ENCODE measurements at places on chromosomes 1 and 21.
A peak's percentile ranks its signal among the peaks of the same experiment; 100 is the strongest.

DNA sequence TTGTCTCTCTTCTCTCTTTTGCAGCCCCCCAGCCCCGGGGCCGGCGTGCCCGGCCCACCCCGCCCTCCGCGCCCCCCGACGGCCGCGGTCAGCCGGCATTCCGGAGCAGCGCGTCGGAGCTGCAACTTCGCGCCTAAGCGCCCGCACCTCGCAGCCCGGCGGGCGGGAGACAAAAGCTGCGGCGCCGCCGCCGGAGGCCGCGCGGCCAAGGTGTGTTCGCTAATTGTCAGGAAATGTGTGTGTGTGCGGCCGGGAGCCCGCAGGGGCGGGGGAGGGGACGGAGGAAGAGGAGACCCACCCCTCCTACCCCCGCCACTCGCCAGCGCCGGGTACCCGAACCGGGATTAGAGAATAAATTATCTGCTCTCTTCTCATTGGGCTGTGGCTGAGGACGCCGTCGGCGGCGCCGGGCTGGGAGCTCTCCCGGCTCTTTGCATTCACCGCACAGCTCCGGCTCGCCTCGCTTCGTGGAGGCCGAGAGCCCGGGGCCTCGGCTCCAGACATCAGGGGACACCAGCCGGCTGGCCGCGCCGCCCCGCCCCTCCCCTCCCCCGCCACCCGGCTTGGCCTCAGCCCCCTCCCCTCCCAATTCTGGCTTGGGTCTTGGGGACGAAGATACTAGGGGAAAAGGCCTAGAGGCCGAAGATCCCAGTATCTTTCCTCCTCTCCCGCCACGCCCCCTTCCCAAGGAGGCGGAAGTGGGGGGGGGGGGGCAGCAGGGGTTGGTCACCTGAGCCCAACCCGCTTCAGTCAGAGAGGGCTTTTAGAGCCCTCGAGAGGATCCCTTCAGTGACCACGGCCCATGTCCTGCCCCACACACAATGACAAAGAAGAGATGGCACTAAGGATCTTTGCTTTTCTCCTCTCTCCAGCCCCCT, 1.3 kb upstream of the BLACAT1 start:
- peak; percentile 47 for DNase-seq

GRCh38 chr1:200367841-200368534, 41.8 kb downstream of the ZNF281 start:
- no peak for DNase-seq

DNA sequence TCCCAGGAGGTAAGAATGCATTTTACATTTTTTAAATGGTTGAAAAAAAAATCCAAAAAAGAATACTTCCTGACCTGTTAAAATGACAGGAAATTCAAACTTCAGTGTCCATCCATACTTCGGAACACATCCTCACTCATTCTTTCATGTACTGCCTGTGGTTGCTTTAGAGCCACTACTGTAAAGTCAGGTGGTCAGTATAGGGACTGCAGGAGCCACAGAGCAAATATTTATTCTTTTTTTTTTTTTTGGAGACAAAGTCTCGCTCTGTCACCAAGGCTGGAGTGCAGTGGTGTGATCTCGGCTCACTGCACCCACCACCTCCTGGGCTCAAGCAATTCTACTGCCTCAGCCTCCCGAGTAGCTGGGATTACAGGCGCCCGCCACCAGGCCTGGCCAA, 124.7 kb downstream of the CLIC6 start:
- DNase-seq, result peak; percentile 19

- DNase-seq, result no peak
Measured at GRCh38 chr1:110393286-110393685, 2.5 kb upstream of the SLC16A4 start.

GRCh38 chr1:193520472-193520871, 334.1 kb upstream of the B3GALT2 start:
- DNase-seq, result no peak

GRCh38 chr1:92043621-92044020, 13.8 kb downstream of the EPHX4 start:
- DNase-seq, result no peak

DNA sequence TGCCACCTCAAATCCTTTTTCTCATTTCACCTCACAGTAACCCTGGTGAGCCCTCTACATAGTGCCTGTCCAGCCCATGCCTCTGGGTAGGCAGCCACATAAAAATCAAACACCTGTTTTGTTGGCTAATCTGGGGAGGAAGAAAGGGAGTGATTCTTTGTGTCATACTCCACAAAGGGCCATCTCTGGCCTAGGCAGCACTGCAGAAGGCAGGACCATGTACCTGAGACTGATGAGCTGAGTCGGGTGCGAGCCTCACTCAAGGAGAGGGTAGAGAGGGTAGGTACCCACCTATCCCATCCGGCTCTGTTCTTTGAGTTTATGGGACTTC, 7.8 kb downstream of the TUFT1 start:
- DNase-seq, result no peak

GRCh38 chr1:68321084-68321685, 88.9 kb upstream of the WLS start:
- peak; percentile 49 for DNase-seq

GRCh38 chr1:48007047-48007446, 9.9 kb upstream of the TRABD2B start:
- no peak for DNase-seq

DNA sequence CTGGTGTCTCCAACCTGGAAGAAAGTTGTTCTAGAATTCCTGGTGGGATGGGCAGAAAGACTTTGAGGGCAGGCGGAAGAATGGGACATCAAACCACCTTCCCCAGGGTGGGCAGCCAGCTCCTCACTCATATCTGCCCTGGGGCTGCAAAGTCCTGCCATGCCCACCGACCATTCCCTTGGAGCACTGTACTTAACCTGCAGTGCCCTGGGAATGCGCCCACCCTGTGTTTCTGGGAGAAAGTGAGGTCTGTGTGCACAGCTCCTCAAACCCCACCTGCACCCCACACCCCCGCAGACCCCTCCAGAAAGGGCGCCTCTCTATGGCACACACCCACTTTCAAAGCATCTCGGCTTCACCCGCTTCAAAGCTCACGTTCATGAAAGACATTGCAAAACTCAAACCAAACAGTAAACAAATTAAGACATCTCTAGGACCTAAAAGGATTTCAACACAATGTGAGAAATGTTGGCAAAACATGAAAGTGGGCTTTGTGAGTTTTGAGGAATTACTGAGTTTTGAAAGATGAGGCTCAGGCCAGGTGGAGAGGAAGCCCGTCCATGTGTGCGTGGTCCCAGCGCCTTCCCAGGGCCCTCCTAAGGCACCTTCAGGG, 25.1 kb downstream of the KRTAP10-1 start:
- no peak for DNase-seq

GRCh38 chr1:51284487-51284954, 45.8 kb downstream of the TTC39A start:
- peak; percentile 99 for DNase-seq

- no peak for DNase-seq
Measured at GRCh38 chr1:106952776-106953175, 103.7 kb upstream of the PRMT6 start.

DNA sequence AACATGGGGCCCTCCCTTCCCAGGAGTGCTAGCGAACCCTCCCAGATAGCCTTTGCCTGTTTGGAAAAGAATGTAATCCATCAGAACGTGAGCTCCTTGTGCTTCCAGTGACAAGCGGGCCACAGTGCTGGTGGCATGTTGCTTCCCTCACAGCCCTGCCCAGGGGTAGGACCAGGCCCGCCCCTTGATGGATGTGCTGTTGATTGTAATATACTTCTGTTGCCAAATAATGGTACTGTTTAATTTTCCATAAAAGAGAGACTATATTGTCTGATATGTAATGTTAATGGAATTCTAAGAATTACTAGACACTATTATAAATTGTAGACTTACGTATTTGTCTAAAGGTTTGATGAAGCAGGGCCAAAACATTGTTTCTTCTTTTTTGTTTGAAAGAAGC, 16.4 kb downstream of the ATP5PO start:
- no peak for DNase-seq

GRCh38 chr21:28761674-28762356, 230.9 kb downstream of the LTN1 start:
- no peak for DNase-seq

- no peak for DNase-seq
Measured at GRCh38 chr21:32957545-32957944, 68.2 kb upstream of the OLIG2 start.

DNA sequence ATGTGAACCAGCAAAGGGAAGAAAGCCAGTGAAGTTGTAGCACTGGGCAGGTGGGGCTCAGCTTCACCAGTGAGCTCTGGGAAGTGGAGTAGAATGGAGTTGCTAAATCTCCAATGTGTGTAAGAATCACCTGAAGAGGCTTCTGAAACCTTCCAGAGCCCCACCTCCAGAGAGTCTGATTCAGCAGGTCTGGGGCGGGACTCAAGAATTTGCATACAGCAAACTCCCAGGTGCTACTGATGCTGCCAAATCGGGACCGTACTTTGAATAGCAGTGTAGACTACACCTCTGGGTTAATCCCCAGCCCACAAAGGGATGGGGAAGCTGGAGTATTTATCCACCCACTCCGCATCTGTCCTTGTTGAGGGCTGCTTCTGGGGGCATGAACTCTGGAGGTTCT, 154.3 kb downstream of the IGSF21 start:
- no peak for DNase-seq

- DNase-seq, result peak; percentile 55
Measured at GRCh38 chr1:22508991-22509390, 54.3 kb upstream of the EPHA8 start.

DNA sequence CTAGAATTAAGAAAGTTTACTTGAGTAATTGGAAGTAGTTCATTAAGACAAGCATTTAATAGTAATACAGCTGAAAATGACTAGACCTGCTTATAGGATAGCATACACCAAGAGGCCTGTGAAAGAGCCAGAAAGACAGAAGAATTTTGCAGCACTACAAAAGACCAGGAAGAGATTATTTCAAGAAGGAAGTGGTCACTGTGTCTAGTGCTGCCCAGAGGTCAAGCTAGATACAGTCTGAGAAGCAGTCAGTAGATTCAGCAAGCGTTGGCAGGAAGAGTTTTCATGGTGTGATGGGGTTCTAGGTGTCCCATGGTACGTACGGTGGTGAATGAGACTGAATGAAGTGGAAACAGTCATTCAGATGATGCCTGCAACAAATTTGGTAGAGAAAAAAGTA, 31.5 kb downstream of the RGS8 start:
- DNase-seq, result no peak

- DNase-seq, result no peak
Measured at GRCh38 chr1:183882335-183883167, 77.6 kb downstream of the RGL1 start.

DNA sequence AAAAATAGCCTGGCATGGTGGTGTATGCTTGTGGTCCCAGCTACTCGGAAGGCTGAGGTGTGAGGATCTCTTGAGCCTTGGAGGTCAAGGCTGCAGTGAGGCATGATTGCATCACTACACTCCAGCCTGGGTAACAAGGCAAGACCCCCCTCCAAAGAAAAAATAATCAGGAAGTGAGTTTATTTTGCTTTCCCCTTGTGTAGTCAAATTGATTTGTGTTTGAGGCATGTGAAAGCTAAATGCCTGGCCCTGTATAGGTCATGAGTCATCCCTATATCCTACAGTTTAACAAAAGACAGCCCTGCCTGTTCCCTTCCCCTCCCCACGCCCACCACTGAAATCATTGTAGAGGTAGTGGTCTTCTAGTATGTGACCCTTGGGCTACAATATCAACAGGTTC, 241.4 kb upstream of the JUN start:
- DNase-seq, result no peak

GRCh38 chr1:58849551-58849950, 65.7 kb upstream of the JUN start:
- no peak for DNase-seq

DNA sequence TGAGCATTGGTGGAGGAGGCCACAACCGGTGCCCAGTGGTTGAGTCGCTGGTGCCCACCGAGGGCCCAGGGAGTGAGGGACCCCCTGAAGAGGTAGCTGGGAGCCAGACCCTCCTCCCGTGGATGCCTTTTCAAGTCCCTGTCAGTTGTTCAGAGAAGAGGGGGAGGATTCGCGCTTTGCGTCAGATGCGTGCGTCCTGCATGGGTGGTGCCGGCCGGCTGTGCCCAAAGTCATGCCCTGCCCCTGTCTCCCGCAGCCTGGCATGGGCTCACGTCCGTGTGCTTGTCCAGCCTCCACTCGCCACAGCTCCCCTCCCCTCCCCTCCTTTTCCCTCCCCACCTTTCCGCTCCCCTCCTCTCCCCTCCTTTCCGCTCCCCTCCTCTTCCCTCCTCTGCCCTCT, 45.2 kb downstream of the PRKCZ start:
- no peak for DNase-seq

DNA sequence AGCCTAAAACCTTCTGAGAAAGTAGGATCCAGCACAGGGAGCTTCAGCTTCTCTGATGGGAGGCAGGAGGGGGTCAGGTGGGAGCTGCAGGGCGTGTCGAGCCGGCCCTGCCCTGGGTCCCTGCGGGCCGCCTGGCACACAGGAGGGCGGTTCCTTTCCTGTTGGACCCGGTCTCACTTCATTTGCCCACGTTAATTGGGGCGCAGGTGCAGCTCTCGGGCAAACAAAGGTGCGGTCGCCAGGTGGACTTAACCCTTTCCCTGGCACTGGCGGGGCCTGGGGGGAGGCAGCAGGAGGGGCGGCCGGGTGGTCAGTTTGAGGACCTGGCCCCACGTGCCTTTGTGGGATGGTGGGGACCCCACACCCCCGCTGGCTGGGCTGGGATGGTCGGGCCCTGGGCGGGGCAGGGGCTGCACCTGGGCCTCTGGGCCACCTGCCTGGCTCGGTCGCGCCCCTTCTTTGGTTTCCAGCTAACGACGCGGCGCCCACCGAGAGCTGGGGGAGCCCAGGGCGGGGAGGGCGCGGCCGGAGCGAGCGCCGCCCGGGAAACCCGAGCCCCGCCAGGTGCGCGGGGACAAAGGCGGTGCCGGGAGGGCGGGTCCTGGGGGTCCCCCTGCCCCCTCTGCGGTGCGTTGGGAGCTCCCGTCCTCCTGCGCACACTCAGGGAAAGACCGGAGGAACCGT, 20.8 kb upstream of the C1orf159 start:
- DNase-seq, result peak; percentile 53

DNA sequence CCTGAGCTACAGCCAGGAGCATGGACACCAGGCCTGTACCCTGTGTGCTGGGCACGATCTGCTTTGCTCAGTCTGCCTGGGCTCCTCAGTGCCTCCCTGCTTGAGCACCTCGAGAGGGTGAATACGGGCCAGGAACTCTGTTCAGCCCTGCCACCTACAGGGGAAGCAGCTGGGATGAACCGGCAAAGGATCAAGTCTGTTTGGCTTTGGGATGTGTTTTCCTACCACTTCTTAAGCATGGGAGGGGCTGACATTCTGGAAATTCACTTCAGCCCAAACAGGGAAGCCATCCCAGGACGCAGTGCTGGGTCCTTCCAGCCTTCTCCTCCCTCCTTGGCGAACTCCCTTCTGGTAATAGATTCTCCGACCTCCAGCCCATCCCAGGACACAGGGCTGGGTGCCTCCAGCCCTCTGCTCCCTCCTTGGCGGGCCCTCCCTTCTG, 55.8 kb upstream of the SELENON start:
- peak; percentile 43 for DNase-seq

- DNase-seq, result no peak
Measured at GRCh38 chr1:100538913-100539835, 1.2 kb downstream of the GPR88 start.

DNA sequence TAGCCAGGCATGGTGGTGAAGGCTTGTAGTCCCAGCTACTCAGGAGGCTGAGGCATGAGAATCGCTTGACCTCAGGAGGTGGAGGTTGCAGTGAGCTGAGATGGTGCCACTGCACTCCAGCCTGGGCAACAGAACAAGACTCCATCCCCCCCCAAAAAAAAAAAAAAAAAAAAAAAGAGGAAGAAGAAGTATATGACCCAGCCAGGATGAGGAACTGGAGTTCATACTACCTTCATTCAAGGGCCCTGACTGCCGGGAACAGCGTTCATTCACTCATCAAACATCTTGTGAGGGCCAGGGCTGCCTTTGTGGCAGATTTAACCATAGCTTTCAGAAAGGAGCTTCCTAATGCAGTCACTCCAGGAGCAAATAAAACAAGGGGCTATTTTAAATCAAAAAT, 127.6 kb downstream of the MRPS6 start:
- DNase-seq, result no peak

GRCh38 chr1:229717786-229718576, 91.9 kb downstream of the URB2 start:
- no peak for DNase-seq

All from NCI-H2029 (cell line).